ENCODE measurements at places on chromosomes 6 and 20. TPM values are rescaled to one million over a fixed set of nuclear protein-coding genes. Genes with fewer than 3 reads are reported as not detected.

GRCh38 chr6:64258752-64259151, 623.1 kb downstream of the PHF3 start:
- H3K4me3 ChIP-seq = no peak overlapping the region
- H3K4me1 ChIP-seq = no peaks in the 10 kb centered on the region
- no peaks in the 10 kb centered on the region for H3K27me3 ChIP-seq

The SAMD5 gene
- 0.08 TPM for polyA plus RNA-seq

DNA sequence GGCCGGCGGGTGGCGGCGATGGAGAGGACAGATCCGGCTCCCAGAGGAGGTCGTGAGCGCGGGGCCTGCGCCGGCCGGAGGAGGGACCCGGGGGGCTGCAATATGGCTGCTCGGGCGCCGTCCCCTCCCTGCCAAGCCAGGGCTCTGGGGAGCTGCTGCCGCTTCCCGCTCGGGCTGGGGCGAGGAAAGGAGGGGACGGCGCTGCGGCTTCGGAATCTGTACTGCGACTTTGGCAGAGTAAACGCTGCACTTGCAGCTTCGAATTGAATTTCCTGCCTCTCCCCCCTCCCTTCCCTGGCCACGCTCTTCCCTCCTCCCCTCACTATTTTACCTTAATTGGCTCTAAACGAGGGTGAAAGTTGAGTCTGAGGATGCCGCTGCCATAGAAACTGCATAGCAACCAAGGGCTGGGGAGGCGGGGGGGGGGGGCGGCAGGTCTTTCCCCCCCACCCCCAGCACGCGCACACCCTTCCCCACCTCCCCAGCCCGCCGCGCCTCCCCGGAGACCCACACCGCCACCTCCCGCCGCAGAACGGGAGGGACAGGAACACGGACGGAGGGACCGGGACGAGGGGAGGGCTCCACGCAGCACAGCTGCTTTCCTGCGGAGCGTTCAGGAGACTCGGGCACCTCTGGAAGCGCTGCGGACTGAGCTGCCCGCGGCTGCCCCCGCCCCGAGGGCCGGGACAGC, 93.9 kb downstream of the RNASET2 start:
- no peak for DNase-seq
- H3K4me1 ChIP-seq = no peaks in the 10 kb centered on the region
- no peak overlapping the region for H3K27ac ChIP-seq
- peak overlapping the region; percentile 67 for H3K4me3 ChIP-seq
- H3K36me3 ChIP-seq = no peaks in the 10 kb centered on the region

The HDDC2 gene
- polyA plus RNA-seq = 120 TPM

The RIMS4 gene
- polyA plus RNA-seq = 0.10 TPM

DNA sequence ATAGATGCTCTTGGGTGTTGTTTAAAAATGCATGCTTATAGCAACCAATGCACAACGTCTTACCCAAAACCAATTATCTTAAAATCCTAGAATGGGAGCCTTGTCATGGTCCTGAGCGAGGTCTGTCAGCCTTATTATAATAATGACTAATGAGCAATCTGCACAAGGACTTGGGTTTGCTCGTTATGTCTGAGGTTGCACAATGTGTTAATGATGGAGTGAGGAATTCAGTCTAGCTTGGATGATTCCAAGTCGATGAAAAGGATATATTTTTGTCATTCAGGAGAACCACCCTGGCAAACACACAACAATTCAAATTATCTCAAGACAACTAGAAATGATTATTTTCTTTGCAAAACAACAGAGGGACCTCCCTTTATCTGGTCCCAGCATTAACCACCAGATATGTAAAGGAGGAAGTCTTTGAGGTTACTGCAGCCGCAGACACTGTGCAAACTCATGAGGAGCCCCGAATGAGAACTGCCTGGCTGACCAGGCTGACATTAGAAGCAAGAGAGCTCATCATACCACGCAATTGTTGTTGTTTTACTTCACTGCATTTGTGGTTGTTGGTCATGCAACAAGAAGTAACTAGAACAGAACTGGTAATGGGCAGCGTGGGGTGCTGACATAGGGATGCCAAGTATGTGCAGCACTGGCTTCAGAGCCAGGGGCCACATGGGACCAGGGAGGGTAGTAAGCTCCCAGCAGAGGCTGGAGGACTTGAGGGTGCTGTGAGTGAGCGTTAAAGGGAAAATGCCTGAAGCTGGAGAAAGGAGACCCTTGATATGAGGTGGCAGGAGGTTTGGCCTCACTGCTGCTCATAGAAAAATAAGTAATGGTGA, 488.3 kb downstream of the CDH26 start:
- no peaks in the 10 kb centered on the region for H3K27me3 ChIP-seq
- no peak overlapping the region for H3K27ac ChIP-seq
- DNase-seq = no peak

The TPBG gene
- polyA plus RNA-seq = 0.47 TPM

GRCh38 chr6:125507987-125508655, 206.4 kb upstream of the HDDC2 start:
- H3K4me3 ChIP-seq = no peak overlapping the region
- H3K4me1 ChIP-seq = peaks cover 8% of the 10 kb centered on the region
- no peak overlapping the region for H3K27ac ChIP-seq
- no peaks in the 10 kb centered on the region for H3K36me3 ChIP-seq
- DNase-seq = no peak

The C6orf118 gene
- polyA plus RNA-seq = not detected

DNA sequence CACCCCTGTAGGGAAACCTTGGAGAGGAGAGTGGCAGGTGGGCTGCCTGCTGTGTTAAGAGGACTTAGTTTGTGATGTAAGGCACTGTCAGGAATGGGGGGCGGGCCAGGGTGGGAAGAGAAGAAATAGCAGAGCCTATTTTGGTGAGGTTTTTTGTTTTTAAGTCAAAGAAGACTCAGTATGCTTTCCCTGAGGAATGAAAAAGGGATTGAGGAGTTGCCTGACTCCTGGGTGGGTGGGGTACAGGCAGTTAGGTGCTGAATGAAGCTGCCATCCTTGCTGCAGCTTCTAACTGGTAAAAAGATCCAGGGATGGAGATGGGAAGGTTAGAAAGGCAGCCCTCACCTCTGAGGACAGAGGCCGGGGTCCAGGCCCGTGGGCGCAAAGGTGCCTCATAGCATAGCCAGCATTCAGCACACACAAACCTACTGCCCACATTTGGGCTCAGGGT, 37.9 kb downstream of the PLCG1 start:
- H3K36me3 ChIP-seq = no peaks in the 10 kb centered on the region
- peak overlapping the region; percentile 71 for H3K27ac ChIP-seq
- peaks cover 67% of the 10 kb centered on the region for H3K4me1 ChIP-seq
- DNase-seq = peak; percentile 28
- no peaks in the 10 kb centered on the region for H3K27me3 ChIP-seq

- no peaks in the 10 kb centered on the region for H3K36me3 ChIP-seq
- H3K4me1 ChIP-seq = no peaks in the 10 kb centered on the region
- H3K27ac ChIP-seq = no peak overlapping the region
- H3K27me3 ChIP-seq = no peaks in the 10 kb centered on the region
- no peak for DNase-seq
- H3K4me3 ChIP-seq = no peak overlapping the region
These were observed 153.3 kb upstream of the ARG1 start for GRCh38 chr6:131419702-131420101.

GRCh38 chr6:80457439-80457933, 351.0 kb downstream of the BCKDHB start:
- peak; percentile 68 for DNase-seq
- no peaks in the 10 kb centered on the region for H3K27me3 ChIP-seq
- H3K27ac ChIP-seq = no peak overlapping the region
- no peaks in the 10 kb centered on the region for H3K4me1 ChIP-seq

Data from psoas muscle (tissue), 8 donors.